ENCODE measurements at places on chromosomes 5 and 9.
A peak's percentile ranks its signal among the peaks of the same experiment; 100 is the strongest.

DNA sequence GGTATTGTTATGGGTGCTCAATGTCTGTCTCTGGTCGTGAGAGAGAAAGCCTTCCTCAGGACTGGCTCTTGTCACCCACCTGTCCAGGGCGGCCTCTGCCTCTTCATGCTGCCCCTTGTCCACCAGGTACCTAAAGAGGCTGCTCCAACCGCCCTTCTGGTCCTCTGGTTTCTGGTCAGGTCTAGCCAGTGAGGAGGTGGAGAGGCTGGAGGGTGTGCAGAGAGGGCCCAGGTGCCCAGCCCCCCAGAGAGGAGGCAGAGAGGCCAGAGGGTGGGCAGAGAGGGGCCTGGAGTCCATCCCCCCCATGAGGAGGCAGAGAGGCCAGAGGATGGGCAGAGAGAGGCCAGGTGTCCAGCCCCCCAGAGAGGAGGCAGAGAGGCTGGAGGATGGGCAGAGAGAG lies 329.8 kb upstream of the IRX4 start:
- DNase-seq = no peak

DNA sequence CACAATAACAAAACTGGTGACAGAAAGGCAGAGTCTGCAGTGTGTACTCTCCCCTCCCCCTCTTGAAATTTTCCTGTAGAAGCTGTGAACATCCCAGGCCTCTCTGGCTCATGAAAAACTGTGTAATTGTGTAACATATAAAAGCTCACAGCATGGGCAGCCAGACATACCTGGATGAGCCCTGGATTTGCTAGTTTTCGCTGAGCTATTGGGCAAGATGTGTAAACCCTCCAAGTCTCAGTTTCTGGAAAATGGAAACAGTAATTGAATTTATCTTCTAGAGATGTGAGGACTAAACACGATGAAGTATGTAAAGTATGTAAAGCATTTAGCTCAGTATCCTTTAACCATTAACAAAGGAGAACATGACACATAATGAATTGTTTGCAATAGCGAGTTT lies 143.2 kb upstream of the ANKH start:
- no peak for DNase-seq

- DNase-seq = no peak
Observed at GRCh38 chr5:177540438-177540837, 13.9 kb downstream of the FAM193B start.

DNA sequence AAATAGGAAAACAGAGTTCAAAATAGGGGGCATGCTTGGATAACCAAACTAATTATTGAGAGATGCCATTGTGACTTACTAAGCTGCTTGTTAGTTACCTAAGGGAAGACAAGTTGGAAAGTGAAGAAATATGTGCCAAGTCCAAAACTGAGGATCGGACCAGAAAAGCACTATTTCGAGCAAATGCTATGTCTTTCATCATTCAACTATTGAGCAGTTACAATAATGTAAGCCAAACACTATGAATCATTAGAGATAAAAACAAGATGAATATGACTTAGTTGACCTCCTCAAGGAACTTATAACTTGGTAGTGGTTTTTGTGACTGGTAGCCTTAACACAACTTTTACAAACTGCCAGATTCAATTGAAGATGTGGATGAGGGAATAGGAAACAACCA lies 240.6 kb upstream of the MPDZ start:
- no peak for DNase-seq

DNA sequence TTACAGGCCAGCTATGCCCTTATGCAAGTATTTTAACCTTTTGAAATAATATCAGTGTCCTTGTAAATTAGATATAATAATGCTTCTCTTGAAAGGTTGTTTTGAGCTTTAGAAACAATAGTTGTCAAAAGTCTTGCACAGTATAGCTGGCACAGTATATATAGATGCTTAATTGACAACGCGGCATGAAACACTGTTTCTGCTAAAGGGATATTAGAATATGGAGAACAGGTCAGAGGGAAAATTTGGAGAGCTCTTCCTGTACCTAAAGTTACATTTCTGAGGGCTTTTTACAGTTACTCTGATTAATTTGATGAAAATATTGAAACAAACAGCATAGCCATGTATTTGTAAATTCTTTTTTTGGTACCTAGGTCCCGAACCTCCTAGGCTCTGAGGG lies 4.5 kb downstream of the NUDT2 start:
- no peak for DNase-seq

- DNase-seq = peak; percentile 62
Observed at GRCh38 chr9:91193658-91194391, 167.9 kb downstream of the AUH start.

- no peak for DNase-seq
Observed at GRCh38 chr9:137445930-137446431, 4.8 kb upstream of the ENTPD8 start.

- DNase-seq = no peak
Observed at GRCh38 chr5:73591698-73592501, 26.4 kb downstream of the UTP15 start.

DNA sequence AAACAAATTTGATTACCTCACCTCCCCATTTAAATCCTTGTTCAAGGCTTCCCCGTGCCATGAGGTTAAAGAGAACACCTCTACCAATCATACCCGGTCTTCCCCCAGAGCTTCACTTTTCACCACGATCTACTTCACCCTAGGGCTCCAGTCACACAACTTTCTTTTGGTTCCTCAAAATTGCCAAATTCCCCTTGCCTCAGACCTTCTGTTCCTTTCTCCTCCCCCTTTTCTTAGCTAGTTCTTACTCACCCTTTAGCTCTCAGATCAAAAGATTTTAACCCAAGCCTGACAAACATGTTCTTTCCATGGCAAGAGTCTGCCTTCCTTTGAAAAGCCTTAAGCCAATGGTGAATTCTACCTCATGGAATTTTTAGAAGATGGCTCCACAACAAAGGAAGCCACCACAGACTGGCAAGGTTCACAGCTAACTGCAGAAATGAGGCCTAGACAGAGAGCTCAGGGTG lies 56.7 kb downstream of the MAPKAP1 start:
- no peak for DNase-seq

- no peak for DNase-seq
Observed at GRCh38 chr5:67771221-67771620, 444.3 kb upstream of the PIK3R1 start.

GRCh38 chr5:139676951-139677735 lies 29.0 kb downstream of the CXXC5 start:
- DNase-seq = no peak

GRCh38 chr5:178196986-178197385 lies 7.3 kb upstream of the HNRNPAB start:
- no peak for DNase-seq

Measured in urinary bladder (tissue), 4 donors.